ENCODE measurements at places on chromosomes 12 and 14.

DNA sequence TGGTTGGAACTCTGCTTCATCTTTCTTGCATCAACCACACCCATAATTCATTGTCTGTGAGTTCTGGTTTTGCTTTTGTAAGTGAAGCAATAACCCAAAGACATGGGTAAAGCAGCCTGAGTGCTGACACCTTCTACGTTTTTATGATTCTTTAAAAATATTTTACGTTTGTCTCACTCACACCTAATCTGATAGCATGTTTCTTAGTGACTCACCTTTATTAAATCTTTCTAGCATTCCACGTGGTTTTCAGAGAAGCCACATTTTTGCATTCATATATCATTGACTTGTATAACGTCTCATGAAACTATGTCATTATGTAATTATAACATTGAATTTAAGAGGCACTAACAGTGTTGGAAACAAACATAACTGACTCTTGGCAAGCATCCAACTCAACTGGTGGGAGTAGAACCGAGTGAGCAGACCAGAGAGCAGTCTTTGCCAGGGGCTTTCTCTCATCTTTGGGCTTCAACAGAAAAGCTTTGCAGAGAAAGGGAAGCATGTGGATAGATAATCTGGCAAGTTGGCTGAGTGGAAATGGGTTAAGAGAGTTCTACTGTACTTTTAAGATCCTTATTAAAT lies 118.8 kb downstream of the TPH2 start:
- peak; percentile 36 for DNase-seq

- no peak for DNase-seq
These were observed 82.7 kb downstream of the DAD1 start for GRCh38 chr14:22506378-22506710.

GRCh38 chr14:69247676-69248440 lies 12.1 kb upstream of the GALNT16 start:
- DNase-seq = no peak

DNA sequence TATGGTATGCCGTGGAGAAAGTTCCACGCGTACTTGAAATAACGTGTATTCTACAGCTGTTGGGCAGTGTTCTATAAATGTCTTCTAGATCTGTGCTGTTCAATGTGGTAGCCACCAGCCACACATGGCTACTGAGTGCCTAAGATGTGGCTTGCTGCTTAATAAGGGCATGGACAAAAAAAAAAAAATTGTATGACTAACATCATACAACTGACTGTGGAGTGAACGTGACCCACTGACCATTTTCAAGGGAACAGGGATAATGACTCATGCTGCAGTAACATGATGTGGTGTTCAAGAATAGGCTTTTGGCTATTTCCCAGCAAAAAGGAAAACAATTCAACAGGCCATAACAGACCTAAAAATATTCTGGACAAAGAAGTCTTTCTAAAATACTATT lies 13.0 kb downstream of the ATG14 start:
- DNase-seq = peak; percentile 94

DNA sequence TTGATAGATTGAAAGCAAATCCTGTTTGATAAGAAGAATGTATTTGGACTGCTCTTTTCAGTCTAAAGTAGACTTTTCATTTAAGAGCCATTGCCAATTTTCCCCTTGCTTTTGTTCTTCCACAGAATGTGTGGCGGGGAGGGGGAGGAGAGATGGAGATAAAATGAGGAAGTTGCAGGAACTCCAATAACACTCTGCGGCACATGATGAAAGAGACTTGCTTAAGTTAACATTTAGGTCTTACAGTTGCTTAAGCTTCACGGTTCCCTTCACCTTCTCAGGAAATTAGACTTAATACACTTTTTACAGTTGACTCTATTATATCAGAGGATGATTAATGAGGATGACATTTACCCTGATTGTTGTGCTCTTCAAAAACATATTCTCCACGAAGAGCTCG lies 537.3 kb downstream of the TMTC2 start:
- no peak for DNase-seq

GRCh38 chr14:59371771-59372170 lies 93.4 kb downstream of the GPR135 start:
- DNase-seq = no peak

DNA sequence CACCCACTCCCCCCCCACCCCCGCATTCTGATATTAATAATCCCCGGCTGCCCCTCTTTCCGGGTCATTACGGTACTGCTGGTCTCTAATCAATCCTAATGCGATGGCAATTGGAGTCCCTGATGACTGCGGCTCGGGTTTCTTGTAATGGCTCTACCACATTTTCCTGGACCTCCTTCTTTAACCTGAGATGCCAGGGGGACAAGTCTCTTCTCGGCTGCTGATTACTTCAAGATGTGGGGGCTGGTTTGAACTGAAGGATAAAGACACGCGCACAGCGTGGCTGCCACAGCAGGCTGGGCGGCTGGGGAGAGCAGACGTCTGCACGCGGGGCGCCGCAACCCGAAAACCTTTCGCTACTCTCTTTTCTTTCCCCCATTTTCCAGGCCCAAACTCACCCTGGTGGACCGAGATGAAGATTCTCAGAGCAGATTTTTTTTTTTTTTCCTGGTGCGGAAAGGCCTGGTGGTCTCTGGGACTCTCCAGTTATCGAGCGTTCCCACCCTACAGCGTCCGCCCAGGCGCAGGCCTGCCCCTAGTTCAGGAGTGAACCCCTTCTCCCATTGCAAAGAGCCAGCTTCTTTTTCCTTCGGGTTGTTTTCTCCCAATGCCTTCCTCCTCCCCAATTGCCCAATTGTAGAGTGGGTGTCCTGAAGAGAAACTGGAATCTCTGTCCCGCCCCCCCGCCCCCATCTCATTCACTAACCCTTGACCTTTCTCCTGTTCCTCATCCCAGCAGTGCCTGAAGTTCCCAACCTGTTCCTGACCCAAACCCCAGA lies 6.0 kb upstream of the SIX1 start:
- DNase-seq = no peak

DNA sequence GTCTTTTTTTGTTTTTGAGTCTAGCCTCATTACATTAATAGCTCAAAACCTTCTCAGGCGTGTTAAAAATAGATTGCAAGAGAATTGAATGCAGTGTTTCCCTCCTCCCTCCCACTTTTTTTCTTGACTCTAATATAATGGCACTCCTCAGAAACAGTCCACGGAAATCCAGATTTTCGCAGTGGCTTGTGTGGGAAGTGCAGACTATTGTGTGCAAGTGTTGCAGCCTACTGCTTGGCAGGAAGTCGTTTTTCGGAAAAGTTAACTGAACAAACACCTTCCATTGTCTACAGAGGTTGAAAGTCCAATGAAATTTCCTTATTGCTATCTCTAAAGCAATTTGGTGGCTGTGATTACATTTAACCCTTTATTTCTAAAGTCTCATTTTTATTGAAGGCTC lies 147.9 kb upstream of the E2F7 start:
- no peak for DNase-seq

DNA sequence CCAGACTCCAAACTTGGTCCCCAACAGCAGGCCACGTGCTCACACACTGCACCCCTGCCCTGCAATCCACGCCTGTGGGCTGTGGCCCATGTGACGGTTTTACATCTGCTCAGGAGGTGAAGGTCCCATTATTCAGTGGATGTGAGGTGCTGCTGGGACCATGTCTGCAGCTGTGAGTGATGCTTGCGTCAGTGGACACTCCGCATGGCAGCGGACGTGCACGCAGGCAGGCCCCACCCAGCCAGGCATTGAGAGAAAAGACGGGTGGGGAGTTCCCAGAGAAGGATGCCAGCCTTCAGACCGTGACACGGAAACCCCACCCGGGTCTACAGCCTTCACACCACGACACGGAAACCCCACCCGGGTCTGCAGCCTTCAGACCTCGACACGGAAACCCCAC lies 67.6 kb downstream of the NOC4L start:
- no peak for DNase-seq

GRCh38 chr14:103016071-103016470 lies 41.3 kb downstream of the CDC42BPB start:
- DNase-seq = no peak

Measured in MCF 10A (cell line).